ENCODE measurements at places on chromosomes 2 and 18.

DNA sequence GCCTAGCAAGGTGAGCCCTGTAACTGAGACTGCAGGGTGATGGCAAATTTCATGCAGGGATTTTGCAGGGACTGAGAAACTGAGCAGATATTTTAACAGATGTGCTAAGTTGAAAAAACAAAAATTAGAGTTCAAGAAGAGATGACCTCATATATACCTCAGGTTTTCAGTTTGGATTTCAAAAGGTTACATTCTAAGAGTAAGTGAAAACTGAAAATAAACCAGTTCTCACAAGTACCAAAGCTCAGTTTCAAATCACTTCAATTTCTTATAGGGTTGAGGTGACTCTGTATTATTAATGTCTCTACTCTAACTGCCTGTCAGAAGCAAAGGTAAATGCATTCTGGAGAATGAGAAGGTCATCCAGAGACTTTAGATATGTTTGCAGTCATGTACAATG, 237.4 kb upstream of the VRK2 start:
- DNase-seq = no peak

- DNase-seq = no peak
These were observed 607.5 kb upstream of the SLC39A10 start for GRCh38 chr2:195049372-195050031.

DNA sequence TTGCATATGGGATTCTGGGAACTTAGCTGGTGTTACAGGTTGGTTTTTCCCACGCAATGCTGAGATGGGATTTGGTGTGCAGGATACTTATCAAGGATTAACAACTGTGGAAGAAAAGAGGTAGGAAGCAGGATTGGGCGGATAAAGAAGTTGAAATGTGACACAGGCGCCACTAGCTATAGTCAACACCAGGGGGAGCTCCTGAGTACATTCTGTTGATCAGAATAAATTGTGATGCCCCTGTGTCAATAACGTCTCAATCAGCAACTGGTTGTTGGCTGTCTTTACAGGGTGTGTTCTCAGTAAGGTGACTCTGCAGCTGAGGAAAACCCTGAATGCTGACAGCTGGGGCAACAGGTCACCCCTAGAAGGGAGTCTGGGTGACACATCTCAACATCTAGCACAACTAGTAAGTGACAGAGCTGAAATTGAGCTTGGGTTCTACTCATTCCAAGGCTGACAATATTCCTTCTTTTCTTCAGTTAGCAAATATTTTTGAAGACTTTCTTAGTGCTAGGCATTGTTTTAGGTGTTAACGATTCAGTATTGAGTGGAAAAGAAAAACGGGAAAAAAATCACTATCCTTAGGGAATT, 143.0 kb downstream of the ARL6IP6 start:
- DNase-seq = no peak

GRCh38 chr2:65366595-65367125, 65.7 kb downstream of the SPRED2 start:
- DNase-seq = no peak

- DNase-seq = no peak
These were observed 38.3 kb downstream of the PAPOLG start for GRCh38 chr2:60794271-60794863.

- no peak for DNase-seq
These were observed 59.0 kb downstream of the TMEM247 start for GRCh38 chr2:46538393-46538792.

DNA sequence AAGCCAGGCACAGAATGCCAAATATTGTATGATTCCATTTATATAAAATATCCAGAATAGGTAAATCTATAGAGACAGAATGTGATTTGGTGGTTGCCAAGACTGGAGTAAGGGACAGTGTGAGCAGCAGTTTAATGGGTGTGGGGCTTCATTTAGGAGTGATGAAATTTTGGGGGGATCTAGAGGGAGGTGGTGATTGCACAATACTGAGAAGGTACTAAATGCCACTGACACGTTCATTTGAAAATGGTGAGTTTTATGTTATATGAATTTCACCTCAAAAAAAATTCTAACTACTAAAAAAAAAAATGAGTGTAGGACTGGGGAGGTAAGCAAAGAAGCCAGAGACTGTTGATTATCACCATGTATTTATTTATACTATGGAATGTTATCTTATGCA, 974.5 kb upstream of the ZEB2 start:
- no peak for DNase-seq

GRCh38 chr2:27561060-27561459, 21.8 kb upstream of the ZNF512 start:
- DNase-seq = no peak

GRCh38 chr2:26561376-26561775, 79.8 kb downstream of the CIB4 start:
- DNase-seq = no peak

- DNase-seq = no peak
These were observed 132.1 kb downstream of the MAIP1 start for GRCh38 chr2:200087451-200087850.

DNA sequence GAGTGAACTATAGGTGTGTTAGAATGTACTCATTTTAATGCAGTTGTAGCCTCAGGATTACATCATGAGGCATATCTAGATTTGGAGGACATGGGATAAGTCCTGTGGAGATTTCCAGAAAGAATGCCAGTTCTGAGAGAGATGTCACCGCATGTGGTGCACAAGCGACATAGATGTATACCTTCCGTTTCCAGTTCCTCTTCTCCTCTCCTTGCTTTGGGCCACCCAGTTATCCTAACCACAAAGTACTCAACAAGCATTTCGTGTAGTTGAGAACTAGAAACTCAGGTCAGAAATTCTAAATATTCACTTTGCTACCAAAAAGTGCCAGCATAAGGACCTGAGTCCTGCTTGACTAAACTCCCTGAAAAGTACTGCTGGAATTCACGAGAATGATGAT, 66.5 kb downstream of the KCTD18 start:
- no peak for DNase-seq

DNA sequence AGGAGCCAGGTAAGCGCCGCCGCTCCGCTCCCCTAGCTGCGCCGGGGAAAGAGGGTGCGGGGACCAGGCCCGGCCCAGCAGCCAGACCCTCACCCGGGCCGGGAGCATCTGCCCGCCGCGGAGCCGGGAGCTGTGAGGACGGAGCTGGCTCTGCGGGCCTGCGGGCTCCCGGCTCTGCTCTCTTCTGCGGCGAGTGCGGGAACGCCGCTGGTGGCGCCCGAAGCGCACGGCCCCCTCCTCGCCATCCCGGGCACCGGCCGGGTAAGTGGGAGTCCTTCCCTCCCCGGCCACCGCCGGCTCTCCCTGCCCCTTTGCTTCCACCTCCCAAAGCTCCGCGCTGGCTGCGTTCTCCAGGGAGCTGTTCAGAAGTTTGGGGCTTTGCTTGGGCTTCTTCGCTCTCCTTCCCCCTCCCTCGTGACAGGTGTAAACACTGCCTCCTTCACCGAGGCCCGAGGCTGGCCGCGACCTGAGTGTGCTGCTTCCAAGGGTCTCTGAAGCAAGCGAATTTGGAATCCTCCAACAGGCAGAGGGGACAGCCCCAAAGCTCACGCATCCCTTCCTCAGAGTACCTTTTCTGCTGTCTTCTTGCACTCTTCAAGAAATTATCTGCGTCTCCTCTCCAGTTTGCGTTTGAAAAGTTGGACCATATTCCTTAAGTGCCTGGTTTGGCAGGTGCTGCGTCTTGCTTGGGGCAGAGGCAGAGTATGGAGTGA, 632 bp downstream of the AFTPH start:
- no peak for DNase-seq

DNA sequence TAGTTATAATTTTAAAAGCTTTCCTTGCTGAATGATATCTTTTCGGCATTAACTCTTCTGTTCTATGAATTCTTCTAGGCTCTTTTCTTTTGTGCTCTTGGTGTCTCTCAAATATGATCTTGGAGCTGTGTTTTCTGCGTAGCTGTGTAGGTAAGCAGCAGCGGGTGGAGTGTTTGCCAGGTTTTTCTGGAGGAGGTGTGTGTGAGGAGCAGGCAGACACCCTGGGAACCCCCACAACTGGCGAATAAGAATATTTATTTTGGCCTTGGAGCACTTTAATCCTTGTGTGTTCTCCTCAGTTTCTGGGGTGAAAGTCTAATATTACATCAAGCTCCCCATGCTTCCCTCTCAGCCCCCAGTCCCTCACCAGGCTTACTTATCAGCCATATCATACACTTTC, 232.0 kb upstream of the FANCL start:
- no peak for DNase-seq

GRCh38 chr2:241944821-241945220, 75.3 kb downstream of the RTP5 start:
- DNase-seq = no peak

DNA sequence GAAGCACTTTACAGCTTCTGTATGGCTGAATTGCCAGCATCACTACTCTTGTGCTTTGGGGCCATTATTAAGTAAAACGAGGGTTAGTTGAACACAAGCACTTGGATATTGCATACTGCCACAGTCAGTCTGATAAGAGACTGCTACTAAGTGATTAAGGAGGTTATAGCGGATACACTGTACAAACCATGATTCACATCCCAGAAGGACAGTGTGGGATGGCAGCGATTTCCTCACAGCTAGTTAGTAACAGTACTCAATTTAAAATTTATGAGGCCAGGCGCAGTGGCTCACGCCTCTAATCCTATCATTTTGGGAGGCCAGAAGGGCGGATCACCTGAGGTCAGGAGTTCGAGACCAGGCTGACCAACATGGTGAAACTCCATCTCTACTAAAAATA, 2.6 kb upstream of the BMPR2 start:
- DNase-seq = no peak

- DNase-seq = no peak
These were observed 89.6 kb downstream of the UPP2 start for GRCh38 chr2:158191076-158191895.

GRCh38 chr2:48459921-48460320, 70.0 kb upstream of the STON1 start:
- DNase-seq = no peak

DNA sequence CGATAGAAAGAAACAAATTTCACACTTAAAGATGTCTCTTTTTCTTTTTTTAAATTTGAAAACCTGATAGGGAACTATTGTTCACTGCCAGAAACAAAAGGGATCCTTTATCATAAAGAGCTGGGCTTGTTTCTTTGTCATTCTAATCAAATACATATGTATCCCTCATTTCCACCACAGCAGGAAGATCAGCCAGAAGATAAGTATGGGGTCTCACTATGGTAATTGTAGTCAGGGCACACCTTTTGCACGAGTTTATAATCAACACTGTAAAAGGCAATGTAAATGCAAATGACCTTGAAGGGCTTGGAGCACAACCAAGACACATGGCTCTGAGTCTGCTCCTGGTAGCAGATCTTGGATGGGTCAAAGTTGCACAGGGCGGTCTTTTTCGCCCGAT, 109.5 kb downstream of the NXPH2 start:
- no peak for DNase-seq
